ENCODE measurements at places on chromosomes 3 and 15.

GRCh38 chr3:12737833-12738232 lies 21.2 kb downstream of the TMEM40 start:
- DNase-seq, result no peak

GRCh38 chr15:28942046-28942445 lies 56.3 kb downstream of the APBA2 start:
- DNase-seq, result no peak

DNA sequence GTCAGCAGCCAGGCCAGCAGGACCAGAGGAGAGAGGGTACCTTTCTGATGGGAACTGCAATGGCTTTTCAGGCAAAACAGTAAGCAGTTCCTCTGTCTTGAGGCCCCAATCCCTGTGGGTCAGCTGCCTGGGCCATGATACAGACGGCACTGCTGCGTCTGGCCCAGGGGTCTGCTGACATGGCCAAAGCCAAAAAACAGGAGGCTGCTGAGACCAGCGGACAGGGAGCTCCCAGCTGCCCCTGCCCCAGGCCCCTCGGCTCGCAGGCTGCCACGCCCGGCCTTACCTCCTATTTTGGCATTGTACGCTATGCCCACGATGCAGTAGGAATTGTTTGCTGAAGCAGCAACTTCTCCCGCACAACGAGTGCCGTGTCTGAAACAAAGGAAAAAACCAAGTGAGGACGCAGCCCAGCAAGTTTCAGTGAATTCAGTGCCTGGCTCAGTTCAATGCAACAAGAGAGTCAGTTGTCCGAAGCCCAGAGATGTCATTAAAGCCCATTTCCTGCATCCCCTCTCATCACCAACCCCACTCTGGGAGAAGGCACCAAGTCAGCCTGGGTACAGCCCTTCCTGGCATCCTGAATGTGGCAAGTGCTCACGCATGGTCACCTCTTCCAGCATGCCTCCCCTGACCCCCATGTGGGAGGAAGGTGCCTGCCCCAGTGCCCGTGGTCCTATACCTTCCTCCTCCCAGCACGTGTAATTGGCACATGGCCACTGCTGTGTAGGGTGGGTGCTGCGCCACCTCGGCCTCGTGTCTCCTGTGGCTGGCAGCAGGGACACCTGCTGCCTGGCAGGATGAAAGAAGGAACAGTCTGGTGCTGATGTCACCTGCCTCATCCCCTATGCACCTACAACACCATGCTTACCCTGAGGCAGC lies 61.7 kb downstream of the PCSK6 start:
- no peak for DNase-seq

DNA sequence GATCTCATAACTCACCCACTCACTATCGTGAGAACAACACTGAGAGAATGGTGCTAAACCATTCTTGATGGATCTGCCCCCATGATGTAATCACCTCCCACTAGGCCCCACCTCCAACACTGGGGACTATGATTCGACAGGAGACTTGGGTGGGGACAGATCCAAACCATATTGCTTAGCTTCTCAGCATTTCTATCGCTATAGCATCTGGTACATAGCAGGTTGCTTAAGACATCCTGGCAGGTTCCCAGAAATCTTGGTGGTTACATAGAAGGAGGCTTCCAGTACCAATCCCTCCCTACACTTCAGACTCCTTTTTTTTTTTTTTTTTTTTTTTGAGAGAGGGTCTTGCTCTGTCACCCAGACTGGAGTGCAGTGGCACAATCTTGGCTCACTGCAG lies 487.8 kb downstream of the EDEM1 start:
- no peak for DNase-seq

- no peak for DNase-seq
Observed at GRCh38 chr15:68852461-68852860, 31.8 kb upstream of the ANP32A start.

DNA sequence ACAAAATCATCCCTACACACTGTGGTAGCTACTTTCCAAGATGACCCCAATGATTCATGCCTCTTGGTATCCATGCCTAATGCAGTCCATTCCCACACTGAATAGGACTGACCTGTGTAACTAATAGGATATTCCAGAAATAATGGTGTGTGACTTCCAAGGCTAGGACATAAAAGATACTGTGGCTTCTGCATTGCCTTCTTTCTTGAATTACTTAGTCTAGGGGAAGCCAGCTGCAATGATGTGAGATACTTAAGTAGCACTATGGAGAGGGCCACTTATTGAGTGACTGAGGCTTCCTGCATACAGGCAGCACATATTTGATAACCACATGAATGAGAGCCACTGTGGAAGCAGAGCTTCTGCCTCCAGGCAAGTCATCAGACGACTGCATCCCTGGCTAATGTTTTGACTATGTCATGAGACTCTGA lies 50.1 kb downstream of the NR1I2 start:
- no peak for DNase-seq

- no peak for DNase-seq
Observed at GRCh38 chr15:42915654-42916315, 4.8 kb downstream of the TTBK2 start.

- DNase-seq, result no peak
Observed at GRCh38 chr3:115190747-115191146, 43.7 kb upstream of the ZBTB20 start.

GRCh38 chr15:90142216-90143165 lies 40.2 kb upstream of the IDH2 start:
- no peak for DNase-seq

DNA sequence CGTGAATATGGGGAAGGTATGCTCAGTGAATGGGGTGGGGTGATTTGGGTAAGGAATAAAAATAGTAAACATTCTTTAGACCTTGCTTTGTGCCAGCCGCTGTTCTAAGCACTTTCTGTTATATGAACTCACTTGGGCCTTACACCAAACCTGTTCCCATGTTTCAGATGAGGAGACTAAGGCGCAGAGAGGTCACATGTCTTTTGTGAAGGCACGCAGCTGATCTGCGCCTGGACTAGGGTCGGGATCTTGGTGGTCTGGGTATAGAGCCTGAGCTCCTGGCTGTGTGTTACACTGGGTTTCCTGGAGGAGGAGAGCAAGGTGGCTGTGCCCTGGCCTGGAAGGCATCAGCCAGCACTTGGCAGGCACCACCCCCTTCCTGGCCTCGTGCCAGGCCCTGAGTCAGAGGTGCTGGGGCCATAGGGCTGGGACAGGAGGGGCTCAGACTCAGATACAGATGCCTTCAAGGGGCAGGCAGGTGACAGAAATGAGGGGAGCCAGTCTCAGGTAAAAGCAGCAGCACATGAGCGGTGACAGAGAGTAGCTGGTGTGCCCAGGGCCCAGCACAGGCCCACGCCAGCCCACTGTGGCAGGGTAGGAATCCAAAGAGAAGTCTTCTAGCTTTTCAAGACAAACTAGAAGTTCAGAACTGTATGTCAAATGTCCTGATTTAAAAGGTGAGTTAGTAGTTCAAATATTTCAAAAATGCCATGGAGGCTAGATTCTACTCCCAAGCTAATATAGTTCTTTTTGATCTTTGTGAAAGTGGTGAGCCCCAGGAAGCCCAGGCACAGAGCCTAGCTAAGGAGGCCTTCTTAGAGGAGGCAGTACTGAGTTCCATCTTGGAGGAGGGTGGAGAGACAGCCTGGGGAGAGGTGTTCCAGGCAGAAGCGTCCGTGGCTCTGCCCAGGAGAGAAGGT lies 83.1 kb downstream of the DNAJB8 start:
- DNase-seq, result peak; percentile 11

- DNase-seq, result no peak
Observed at GRCh38 chr3:31067004-31067403, 172.5 kb upstream of the GADL1 start.

- DNase-seq, result no peak
Observed at GRCh38 chr3:17136136-17136721, 251.5 kb downstream of the PLCL2 start.

GRCh38 chr3:134630506-134630905 lies 20.3 kb downstream of the KY start:
- DNase-seq, result no peak

DNA sequence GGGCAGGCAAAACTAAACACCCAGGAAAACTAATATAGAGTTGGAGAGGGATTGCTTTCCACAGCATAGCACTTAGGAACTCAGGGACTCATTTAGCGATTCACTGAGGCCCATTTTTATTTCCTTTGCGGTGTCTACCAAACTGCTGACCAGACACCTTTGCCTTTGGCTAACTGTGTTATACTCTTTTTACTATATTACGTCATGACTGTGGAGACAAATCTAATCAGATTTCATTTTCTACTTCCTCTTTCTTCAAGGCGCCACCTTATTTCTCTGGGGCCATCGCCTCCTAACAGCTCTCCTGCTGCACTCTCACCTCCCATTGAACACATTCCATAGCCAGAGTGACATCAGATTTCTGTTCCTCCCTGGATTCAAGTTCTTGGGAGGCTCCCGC lies 215.7 kb upstream of the WNT5A start:
- no peak for DNase-seq

DNA sequence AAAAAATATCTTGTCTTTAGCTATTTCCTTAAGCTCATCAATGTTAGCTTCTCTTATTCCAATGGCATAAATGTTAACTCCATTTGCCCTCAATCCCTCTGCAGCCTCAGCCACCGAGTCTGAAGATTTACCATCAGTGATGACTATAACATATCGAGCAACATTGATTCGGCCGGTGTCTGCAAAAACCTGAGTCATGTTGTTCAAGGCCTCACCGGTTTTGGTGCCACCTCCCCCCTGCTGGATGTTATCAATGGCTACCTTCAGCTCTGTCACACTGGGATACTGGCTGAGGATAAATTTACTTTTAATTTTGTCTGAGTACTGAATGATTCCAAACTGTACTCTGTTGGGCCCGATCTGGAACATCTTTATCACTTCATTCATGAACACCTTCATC lies 41.0 kb upstream of the CAPN7 start:
- no peak for DNase-seq

DNA sequence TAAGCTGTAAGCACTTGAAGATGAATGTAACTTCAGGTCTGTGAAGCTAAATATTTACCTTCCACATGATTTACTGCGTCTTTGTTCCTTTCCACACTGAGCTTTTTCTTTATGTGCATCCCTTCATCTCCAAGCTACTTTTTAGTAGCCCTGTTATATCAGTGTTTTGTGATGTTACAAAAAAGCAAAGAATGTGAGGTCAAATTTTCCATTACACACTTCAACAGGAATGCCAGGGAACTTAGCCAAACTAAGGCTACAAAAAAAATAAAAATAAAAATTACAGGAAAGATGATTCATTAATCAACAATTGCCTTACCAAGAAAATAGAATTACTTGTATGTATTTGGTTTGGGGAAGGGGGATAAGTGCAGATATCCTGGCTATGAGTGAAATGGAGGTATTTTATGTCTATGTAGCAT lies 73.0 kb downstream of the FILIP1L start:
- DNase-seq, result no peak
